ENCODE measurements at places on chromosomes 1 and 21.

DNA sequence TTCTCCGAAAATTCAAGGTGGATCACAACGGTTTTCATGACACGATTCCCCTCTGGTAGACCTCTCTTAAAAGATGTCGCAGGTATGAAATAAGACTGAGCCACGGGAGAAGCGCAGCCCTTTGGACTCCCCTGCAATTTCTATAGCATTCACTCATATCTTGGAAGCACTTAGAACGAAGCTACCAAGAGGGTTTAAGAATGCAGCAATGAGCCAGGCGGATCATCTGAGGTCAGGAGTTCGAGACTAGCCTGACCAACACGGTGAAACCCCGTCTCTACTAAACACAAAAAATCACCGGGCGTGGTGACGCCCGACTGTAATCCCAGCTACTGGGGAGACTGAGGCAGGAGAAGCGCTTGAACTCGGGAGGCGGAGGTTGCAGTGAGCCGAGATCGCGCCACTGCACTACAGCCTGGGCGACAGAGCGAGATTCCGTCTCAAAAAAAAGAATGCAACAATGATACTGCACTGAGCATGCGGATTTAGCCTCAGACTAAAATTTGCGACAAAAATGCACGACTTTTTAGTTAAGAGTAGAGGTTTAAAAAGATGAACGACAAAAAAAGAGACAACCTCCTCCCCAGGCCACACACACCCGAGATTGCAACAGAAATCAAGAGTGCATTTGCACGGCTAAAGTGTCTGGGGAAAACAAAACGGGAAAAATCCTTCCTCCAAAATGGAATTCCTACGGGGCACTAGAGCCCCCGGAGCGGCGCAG, 743 bp downstream of the TOMM20 start:
- peak overlapping the region; percentile 98 for H3K4me3 ChIP-seq
- H3K4me1 ChIP-seq = peaks cover 38% of the 10 kb centered on the region
- peaks cover 7% of the 10 kb centered on the region for H3K36me3 ChIP-seq
- DNase-seq = no peak
- H3K27me3 ChIP-seq = no peaks in the 10 kb centered on the region

- DNase-seq = no peak
- H3K27ac ChIP-seq = no peak overlapping the region
- H3K36me3 ChIP-seq = peaks cover 1% of the 10 kb centered on the region
- H3K4me1 ChIP-seq = peaks cover 25% of the 10 kb centered on the region
Measured at GRCh38 chr1:203367057-203367456, 16.1 kb upstream of the FMOD start.

- H3K4me3 ChIP-seq = no peak overlapping the region
- H3K27me3 ChIP-seq = no peaks in the 10 kb centered on the region
- no peaks in the 10 kb centered on the region for H3K36me3 ChIP-seq
- peak overlapping the region; percentile 83 for H3K27ac ChIP-seq
- H3K4me1 ChIP-seq = peaks cover 21% of the 10 kb centered on the region
Measured at GRCh38 chr1:77513839-77514763, 168.4 kb downstream of the ZZZ3 start.

GRCh38 chr1:167860231-167860923, 53.6 kb downstream of the ADCY10 start:
- H3K27me3 ChIP-seq = no peaks in the 10 kb centered on the region
- H3K4me3 ChIP-seq = no peak overlapping the region
- DNase-seq = no peak
- H3K4me1 ChIP-seq = no peaks in the 10 kb centered on the region
- H3K36me3 ChIP-seq = no peaks in the 10 kb centered on the region

- H3K27me3 ChIP-seq = no peaks in the 10 kb centered on the region
- H3K4me3 ChIP-seq = no peak overlapping the region
- no peaks in the 10 kb centered on the region for H3K36me3 ChIP-seq
- H3K4me1 ChIP-seq = peaks cover 3% of the 10 kb centered on the region
- no peak for DNase-seq
Measured at GRCh38 chr1:54361342-54361741, 44.9 kb downstream of the SSBP3 start.

DNA sequence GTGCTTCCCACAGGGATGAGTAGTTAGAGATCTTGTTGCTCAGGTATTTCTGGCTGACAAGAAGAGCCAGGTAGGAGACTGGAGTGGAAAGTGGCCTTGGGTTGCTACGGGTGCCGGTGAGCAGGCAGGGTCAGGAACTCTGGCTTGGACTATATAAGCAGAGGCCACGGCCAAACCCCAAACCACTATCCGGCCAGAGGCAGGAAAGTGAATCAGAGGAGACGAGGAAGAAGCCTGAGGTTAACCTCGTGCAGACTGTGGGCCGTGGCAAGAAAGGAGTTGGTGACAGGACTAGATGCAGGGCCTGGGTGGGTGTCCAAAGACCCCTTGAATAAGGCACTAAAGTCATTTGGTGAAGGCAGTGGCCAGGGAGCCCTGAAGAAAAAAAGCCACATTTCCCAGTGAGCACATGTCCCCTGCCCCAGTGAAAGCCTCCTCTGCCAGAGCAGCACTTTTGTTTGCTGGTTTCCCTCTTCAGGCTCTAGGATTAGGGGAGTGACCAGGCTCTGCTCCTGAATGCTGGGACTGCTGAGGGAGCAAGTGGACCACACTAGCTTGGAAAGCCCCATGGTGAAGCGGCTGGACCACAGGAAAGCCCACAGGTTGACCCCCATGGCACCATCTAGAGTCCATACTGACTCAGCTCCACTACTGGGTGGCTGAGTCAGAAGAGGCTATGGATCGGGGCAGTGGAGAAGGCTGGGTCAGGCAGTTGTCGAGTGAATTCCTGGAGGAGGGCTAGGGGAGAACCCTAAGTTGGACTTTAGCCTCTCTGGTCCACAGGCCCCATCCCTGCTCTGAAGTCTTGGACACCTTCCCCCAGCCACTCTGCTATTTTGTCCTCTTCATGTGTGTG, 23.4 kb downstream of the CSF1 start:
- H3K27ac ChIP-seq = no peak overlapping the region
- H3K4me1 ChIP-seq = peaks cover 34% of the 10 kb centered on the region
- H3K27me3 ChIP-seq = no peaks in the 10 kb centered on the region
- DNase-seq = no peak

DNA sequence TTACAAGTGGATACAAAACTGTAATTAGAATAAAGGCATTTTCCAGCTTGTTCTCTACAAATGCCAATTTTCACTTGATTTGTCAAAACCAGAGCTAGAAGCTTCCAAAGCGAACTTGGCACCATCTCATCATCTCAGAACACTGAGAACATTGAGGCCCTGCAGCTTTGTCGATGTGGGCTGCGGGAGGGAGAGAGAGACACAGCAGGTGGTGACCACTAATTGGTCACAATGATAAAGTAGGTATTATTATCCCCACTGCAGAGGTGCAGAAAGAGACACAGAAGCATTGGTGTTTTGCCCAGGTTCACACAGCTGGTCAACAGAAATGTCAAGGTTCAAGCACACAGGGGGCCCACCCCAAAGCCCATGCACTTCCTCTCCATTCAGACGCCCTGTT, 72.2 kb upstream of the KRTAP19-8 start:
- H3K36me3 ChIP-seq = no peaks in the 10 kb centered on the region
- H3K4me1 ChIP-seq = no peaks in the 10 kb centered on the region
- H3K27ac ChIP-seq = no peak overlapping the region
- no peak for DNase-seq

DNA sequence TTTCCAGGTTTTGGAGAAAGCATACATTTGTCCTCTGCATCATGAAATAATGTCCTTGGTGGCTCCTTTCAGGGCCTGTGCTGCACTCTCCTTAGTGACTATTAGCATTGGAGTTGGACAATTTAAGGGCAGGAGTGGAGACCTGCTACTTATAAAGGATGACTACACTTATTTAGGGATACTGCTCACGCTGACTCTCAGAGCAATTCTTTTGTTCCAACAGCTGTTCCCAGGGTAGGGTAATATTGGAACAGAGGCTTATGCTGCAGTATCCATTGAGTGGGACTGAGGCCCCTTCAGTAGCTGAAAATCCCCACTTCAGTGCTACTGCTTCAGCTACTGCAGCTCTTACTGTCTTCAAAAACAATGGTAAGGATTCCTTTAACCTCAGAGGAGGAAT, 84.6 kb downstream of the GPR88 start:
- H3K27me3 ChIP-seq = no peaks in the 10 kb centered on the region
- H3K27ac ChIP-seq = peak overlapping the region; percentile 93
- DNase-seq = no peak
- H3K36me3 ChIP-seq = no peaks in the 10 kb centered on the region

GRCh38 chr1:195791796-195792195, 816.4 kb downstream of the KCNT2 start:
- H3K36me3 ChIP-seq = no peaks in the 10 kb centered on the region
- no peaks in the 10 kb centered on the region for H3K4me1 ChIP-seq
- no peak for DNase-seq
- H3K27ac ChIP-seq = no peak overlapping the region

DNA sequence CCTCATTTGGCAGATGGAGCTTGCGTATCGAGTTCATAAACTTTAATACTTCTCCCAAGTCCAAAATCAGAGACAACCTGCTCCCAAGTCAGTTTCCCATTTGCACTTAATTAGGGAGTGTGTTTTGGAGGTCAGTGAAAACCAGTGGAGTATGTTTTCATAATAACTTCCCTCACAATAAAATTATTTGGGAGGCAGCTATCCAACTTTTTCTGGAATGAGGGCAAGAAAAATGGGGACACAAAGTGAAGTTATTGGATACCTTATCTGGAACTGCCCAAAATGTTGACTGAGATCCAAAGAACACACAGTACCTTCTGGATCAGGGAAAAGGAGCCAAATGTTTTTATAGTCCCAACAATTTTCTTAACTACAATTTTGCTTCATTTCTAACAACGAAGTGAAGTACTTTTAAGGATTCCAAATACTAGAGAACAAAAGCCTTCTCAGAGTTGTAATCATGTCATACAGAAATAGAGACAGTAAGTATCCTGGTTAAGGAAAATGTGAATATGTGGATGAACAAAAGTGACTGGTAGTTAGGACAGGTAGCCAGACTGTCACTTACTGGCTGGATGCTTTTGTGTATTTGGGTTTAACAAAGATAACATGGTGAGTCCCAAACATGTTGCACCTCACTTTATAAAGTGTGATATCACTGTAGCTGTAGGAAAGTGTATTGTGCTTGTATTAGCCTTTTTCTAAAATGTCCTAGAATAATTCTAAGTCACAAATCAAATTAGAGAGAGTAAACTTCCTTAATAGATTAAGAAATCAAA, 325.0 kb downstream of the HLX start:
- H3K4me3 ChIP-seq = no peak overlapping the region
- no peak for DNase-seq
- peaks cover 4% of the 10 kb centered on the region for H3K27me3 ChIP-seq
- H3K36me3 ChIP-seq = no peaks in the 10 kb centered on the region
- H3K4me1 ChIP-seq = no peaks in the 10 kb centered on the region
- H3K27ac ChIP-seq = no peak overlapping the region

DNA sequence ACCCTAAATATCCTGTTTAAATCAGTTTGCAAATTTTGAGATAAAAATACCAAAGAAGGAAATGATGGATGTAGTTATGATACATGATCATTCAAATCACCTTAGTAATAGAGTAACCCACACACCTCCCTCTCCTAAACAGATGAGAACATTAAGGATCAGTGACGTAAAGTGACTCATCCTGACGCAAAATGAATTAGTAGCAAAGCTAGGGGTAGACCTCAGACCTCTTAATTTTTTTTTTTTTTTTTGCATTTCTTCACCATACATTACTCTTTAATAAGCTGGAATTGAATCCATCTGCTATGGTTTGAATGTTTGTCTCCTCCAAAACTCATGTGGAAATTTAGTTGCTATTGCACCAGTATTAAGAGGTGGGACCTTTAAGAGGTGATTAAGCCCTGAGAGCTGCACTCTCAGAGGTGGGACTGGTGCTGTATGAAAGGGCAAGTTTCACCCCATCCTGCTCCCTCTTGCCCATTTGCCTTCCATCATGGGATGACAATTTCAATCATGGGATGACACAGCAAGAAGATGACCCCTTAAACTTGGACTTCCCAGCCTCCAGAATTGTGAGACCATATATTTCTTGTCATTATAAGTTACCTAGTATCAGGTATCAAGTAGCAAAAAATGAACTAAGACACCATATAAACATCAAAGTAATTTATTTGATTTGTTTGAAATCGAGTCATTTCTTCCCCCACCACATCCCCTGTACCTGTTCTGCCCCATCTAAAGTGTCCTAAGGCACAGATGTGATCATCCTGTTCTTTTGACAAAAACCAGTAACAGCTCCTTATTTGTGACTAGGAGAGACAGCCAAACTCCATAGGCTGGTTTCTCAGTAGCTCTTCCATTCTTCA, 114.6 kb upstream of the DUSP10 start:
- no peak for DNase-seq
- peaks cover 6% of the 10 kb centered on the region for H3K4me1 ChIP-seq
- H3K27me3 ChIP-seq = no peaks in the 10 kb centered on the region

GRCh38 chr1:160251687-160252526, 10.4 kb downstream of the DCAF8 start:
- no peak for DNase-seq
- no peak overlapping the region for H3K27ac ChIP-seq
- peaks cover 3% of the 10 kb centered on the region for H3K36me3 ChIP-seq
- peaks cover 29% of the 10 kb centered on the region for H3K4me1 ChIP-seq
- H3K27me3 ChIP-seq = no peaks in the 10 kb centered on the region
- H3K4me3 ChIP-seq = no peak overlapping the region

DNA sequence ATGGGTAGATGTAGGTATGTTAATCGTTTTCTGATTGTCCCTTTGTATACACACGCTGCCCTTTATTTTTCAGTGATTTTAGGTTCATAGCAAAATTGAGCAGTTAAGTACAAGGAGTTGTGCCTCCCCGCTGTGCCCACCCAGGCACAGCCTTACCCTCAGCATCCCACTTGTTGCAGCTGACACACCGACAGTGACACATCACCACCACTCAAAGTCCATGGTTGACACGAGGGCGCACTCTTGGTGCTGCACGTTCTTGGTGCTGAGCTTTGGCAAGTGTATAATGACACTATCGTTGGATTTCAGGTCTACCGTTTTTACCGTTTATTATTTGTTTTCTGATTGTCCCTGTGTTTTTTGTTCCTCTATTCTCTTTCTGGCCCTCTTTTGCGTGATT, 15.6 kb downstream of the C1orf159 start:
- no peak overlapping the region for H3K4me3 ChIP-seq
- no peaks in the 10 kb centered on the region for H3K4me1 ChIP-seq
- no peaks in the 10 kb centered on the region for H3K27me3 ChIP-seq
- peak; percentile 32 for DNase-seq

- H3K27me3 ChIP-seq = no peaks in the 10 kb centered on the region
Measured at GRCh38 chr1:19179597-19180264, 30.3 kb downstream of the UBR4 start.

DNA sequence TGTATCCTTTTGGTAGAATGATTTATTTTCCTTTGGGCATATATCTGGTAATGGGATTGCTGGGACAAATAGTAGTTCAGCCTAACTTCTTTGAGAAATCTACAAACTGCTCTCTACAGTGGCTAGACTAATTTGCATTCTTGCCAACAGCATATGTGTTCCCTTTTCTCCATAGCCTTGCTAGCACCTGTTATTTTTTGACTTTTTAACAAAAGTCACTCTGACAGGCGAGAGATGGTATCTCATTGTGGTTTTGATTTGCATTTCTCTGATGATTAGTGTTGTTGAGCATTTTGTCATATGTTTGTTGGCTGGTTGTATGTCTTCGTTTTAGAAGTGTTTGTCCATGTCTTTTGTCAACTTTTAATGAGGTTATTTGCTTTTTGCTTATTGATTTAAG, 99.8 kb downstream of the UCK2 start:
- no peaks in the 10 kb centered on the region for H3K36me3 ChIP-seq
- H3K27me3 ChIP-seq = no peaks in the 10 kb centered on the region
- no peak for DNase-seq

- H3K4me1 ChIP-seq = no peaks in the 10 kb centered on the region
- no peak overlapping the region for H3K27ac ChIP-seq
- no peak for DNase-seq
- H3K36me3 ChIP-seq = peaks cover 9% of the 10 kb centered on the region
- H3K4me3 ChIP-seq = no peak overlapping the region
Measured at GRCh38 chr21:41438425-41439113, 12.5 kb downstream of the MX1 start.

Measured in chondrocyte (in vitro differentiated cells).